ENCODE measurements at places on chromosomes 1 and 21. TPM values are rescaled to one million over a fixed set of nuclear protein-coding genes. Genes with fewer than 3 reads are reported as not detected.

The ATP5PF gene
- total RNA-seq: 962 TPM

GRCh38 chr1:20931930-20932436 is 144.9 kb upstream of the HP1BP3 start:
- no peak for DNase-seq

The GNG4 gene
- total RNA-seq: not detected

The BMP8B gene
- 0.40 TPM for total RNA-seq

DNA sequence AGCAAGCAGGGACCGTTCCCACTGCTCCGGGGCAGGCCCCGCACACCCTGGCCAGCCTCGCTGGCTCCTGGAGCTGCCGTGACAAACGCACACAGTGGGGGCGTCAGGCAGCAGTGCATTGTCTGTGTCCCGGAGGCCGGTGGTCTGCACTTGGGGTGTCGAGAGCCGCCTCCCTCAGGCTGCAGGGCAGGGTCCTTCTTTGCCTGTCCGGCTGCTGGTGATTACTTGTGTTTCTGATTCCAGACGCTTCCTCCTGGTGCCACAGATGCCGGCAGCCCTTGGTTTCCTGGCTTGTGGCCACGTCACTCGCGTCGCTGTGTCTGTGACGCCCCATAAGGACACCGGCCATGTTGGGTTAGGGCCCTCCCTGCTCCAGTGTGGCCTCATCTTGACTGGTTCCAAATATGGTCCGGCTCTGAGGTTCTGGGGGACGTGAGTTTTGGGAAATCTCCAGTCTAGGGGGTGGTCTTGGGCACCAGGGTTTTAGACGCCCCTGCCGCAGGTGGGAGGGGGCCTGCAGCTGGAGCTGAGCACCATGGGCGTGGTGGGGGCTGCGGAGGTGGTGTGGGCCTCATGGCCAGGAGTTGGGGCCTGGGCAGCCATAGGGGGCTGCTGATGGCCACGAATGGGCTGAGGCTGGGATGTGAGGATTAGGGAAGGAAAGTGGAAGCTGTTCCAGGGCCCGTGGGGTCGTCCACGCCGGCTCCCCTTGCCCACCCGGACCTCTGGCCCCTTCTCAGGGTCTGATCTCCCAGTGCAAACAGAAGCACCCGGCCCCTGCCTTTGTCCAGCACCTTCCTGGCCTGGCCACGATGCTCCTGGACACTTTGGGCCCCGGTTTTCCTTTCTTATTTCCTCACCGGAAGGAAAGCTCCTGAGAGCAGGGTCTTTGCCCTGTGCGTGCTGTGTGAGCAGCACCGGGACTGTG is 41.0 kb downstream of the SLX9 start:
- no peak for DNase-seq

All from left ventricle myocardium superior (tissue), 1 donor.